Esophagus muscularis mucosa (tissue), 4 donors: ENCODE measurements at places on chromosomes 11 and 22. TPM values are rescaled to one million over a fixed set of nuclear protein-coding genes. Genes with fewer than 3 reads are reported as not detected.

GRCh38 chr11:72267956-72268617 is 24.1 kb upstream of the PHOX2A start:
- DNase-seq = no peak

ABCC8 gene
- 1.8 TPM for total RNA-seq

DNA sequence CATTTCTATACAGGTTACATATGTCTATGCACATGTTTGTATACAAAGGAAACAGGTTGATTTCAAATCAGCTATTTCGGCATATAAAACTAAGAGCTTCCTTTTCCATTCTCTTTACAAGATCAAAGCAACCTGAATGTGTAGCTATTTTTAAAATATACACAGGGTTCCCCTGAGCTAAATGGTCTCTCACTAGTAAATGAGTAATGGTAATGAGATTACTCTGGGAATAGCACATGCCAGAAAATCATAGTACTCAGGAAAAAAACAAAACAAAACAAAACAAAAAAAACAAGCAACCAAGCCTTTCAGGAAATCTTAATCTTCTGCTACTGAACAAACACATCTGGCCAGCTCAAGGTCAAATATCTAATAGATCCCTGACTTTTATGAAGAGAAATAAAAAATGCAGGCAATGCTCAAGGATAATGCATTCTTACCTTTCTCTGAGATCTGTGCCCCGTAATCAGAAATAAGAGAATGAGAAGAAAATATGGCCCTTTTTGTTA is 156.6 kb upstream of the POU2AF2 start:
- DNase-seq = no peak

RAG2 gene
- not detected for total RNA-seq

DNA sequence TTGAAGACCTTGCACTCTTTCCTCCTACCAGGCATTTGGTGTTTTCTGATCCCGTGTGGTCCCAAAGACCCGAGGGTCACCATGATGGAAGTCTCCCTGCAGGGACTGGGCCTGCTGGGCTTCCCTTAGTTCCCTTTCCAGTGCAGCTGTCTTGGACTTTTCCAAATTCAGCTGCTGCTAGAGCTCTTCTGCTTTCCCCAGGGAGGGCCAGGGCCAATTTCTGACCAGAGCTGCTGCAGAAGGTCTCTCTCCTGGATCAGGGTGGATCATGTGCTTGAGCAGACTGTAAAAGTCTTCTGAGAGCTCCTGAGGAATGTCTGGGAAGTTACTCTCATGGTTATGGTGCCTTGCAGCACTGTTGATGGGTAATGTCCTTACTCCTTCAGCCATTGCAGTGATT is 23.2 kb downstream of the LDLRAD3 start:
- DNase-seq = no peak

- DNase-seq = no peak
Measured at GRCh38 chr11:11332141-11332710, 20.8 kb downstream of the CSNK2A3 start.

DNA sequence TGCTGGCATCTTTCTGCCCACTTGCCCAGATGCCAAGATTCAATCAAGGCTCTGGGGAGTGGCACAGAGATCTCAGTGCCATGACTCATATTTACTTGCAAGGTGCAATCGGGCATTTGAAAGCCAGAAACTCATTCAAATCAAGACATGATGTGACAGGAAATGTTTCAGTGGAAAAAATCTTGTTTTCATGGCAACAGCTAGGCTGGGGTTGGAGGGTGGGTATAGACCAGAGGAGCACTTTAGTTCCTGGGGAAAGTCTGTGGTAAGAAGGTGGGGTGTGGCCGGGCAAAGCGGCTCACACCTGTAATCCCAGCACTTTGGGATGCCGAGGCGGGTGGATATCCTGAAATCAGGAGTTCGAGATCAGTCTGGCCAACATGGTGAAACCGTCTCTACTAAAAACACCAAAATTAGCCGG is 1.2 kb downstream of the MAJIN start:
- DNase-seq = no peak

TYR gene
- total RNA-seq = not detected

DNA sequence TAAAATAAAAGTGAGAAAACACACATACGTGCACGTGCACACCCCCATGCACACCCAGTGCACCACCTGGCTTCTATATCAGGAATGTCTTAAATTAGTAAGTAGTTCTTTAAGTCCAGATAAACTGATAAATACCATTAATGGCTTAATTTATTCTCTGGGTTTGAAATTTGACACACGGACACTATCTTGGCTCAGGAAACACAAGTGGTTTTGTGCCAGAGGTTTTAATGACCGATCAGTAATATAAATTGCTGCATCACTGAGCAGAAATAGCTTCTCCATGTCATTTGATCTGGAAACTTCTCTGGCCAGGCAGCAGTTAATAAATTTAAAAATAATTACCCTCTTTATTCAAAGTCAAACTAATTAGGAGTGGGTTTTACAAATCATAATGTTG is 101.5 kb upstream of the NNMT start:
- DNase-seq = no peak

SCGB1C1 gene
- total RNA-seq = not detected

RRP7A gene
- 26.5 TPM for total RNA-seq

SPON1 gene
- 25.2 TPM for total RNA-seq
